ENCODE measurements at places on chromosomes 2 and 18.
A peak's percentile ranks its signal among the peaks of the same experiment; 100 is the strongest.

- no peak for DNase-seq
These were observed 509.2 kb upstream of the ZEB2 start for GRCh38 chr2:145029081-145029480.

DNA sequence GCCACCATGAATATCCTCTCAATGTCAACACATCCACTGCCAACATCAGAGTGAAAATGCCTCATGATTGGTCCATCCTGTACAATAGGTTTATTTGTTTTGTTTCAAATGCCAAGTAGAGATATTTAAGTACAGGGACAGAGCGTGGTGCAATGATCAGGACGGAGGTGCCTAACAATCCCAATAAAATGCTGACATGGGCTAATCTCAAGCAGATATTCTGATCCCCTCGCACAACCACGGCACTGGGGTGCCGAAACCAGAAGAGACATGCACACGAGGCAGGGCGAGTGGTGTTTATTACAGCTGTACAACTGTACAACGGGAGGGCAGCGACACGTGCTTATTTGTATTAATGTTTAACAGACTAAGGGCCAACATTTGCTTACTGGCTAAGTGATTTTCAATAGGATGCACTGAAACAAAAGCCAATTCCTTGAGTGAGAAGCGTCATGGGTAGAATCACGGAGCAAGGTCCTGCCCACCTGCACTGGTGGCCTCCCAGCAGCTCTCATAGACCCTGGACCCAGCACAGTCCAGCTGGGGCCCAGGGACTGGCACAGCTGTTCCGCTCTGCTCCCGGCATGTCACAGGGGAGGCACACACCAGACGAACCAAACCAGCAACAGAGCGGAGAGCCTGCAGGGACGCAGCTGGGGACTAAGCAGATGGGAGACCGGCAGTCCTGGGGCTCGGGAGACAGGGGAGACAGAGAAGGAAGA lies 101.4 kb downstream of the HDAC4 start:
- DNase-seq, result no peak

DNA sequence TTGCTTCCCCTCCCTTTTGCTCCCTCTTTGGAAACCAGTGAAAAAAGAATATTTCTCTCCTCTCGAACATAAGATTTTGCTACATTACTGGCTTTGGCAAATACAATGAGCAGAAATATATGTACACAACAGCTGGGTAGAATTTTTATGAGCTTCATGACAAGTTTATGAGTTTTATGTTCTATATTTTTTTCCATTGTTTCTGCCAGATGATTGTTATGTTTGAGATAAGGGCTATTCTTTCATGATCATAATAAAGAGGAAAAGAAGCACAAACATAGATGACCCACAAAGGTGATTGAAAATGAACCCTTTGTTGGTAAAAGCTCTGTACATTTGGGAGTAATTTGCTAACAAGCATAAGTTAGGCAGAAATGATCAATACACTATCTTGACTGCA lies 14.8 kb upstream of the TFPI start:
- DNase-seq, result no peak

DNA sequence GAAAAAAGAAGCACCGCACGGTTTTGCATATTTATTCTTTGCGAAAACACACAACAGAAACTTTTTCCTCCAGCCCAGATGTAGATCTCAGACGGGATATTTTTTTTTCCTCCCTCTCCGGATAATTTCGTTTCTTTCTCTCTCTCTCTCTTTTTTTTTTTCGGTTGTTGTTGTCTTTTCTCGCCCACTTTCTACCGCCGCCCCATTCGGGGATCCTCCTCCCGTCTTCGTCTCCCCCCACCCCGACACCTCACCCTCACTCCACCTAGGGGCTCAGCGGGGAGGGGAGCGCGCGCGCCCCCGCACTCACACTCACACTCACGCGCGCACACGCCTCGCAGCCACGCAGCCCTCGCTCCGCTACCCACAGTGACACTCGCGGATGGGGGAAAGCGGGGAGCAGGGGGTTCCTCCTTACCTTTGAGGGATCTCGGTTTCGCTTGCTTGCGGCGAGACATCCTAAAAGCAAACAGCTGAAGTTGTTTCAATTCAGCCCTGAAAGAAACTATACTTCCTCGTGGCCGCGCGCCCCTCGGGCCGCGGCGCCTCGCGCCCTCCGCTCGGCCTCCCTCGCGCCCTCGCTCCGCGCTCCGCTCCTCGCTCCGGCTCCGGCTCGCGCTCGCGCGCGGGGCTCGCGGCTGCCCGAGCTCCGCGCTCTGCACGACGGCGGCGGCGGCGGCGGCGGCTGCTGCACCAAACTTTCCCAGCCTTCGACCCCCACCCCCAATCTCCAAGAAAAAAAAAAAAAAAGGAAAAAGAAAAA lies 1.3 kb downstream of the ZNF521 start:
- peak; percentile 36 for DNase-seq

DNA sequence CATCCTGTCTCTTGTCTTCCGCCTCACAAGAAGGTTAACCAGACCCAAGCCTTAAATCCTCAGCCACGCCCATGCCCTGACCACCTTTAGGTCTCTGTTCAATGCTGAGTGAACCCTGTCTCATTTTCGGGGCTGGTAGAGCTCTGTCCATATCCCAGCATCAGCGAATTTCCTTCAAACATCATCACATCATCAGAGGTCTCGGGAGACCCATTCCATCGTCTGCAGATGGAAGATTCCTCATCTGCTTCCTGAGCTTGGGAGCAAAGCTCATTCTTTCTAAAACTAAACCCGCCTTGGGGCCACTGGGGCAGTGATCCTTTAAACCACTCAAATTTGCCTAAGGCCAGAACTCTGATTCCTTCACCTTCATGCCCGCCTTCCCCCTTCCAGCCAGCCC lies 173.7 kb downstream of the TTC32 start:
- no peak for DNase-seq

- peak; percentile 74 for DNase-seq
These were observed 25.4 kb downstream of the PDCL3 start for GRCh38 chr2:100588071-100588786.

DNA sequence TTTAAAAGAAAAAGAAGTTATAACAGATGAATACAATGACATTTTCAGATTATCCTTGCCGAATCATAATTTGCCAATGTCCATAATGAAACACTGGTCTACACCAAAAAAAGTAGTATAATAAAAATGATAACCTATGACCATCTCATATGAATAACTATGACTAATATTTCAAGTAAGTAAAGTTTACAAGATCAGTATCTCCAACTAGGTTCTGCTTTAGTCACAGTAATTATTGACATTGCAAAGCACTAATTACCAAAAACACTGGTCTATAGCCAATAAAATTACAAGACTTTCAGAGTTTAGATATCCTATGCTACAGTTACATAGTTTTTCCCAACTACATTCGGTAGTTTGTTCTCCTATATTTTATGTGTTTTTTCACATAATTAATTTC lies 136.7 kb downstream of the MEMO1 start:
- no peak for DNase-seq

GRCh38 chr2:216497382-216498069 lies 1.1 kb upstream of the RPL37A start:
- peak; percentile 30 for DNase-seq

GRCh38 chr2:73103018-73103542 lies 9.7 kb downstream of the RAB11FIP5 start:
- no peak for DNase-seq

- DNase-seq, result no peak
These were observed 8.6 kb downstream of the SH3BP4 start for GRCh38 chr2:234960175-234961088.

DNA sequence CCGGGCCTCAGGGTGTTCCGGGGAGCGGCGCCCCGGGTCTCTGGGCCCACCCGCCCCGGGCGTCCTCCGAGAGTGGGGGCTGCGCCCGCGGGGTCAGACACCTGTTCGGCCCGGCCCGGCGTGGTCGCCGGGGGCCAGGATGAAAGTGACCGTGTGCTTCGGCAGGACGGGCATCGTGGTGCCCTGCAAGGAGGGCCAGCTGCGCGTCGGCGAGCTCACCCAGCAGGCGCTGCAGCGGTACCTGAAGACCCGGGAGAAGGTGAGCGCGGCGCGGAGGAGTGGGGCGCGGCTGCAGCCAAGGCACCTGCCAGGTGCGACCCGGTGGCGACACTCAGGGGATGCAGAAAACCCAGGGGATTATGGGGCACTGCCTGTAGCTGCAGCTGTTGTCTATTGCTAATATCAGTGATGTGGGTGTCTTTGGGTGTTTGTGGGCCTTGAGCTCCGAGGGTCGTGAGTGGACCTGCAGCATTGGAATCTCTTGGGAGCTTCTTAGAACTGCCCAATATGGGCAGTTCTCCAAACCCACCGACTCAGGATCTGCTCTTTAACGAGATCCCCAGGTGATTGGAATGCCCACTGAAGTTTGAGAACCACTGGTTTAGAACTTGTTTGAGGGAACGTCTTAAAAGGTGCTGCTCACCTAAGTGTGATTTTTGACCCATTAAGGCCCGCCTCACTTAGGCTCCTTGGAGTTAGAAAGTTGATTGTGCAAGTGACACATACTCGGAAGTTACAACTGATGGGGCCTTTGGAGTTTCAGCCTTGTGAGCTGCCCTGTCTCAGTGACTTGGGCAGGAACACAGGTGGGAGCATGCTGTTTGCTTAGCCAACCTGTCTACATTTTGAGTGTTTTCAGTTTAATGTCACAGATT lies 823 bp downstream of the PARD3B start:
- no peak for DNase-seq

DNA sequence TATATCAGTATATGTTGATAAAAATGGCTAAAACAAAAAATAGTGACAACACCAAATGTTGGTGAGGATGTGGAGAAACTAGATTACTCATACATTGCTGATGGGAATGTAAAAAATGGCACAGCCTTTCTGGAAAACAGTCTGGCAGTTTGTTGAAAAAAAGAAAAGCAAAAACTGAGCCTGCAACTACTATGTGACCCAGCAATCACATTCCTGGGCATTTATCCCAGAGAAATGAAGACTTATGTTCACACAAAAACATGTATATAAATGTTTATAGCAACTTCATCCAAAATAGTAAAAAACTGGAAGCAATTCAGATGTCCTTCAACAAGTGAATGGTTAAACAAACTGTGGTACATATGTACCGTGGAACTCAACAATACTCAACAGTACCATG lies 7.5 kb upstream of the KDSR start:
- DNase-seq, result no peak

GRCh38 chr2:196233021-196233804 lies 61.8 kb upstream of the STK17B start:
- DNase-seq, result no peak

DNA sequence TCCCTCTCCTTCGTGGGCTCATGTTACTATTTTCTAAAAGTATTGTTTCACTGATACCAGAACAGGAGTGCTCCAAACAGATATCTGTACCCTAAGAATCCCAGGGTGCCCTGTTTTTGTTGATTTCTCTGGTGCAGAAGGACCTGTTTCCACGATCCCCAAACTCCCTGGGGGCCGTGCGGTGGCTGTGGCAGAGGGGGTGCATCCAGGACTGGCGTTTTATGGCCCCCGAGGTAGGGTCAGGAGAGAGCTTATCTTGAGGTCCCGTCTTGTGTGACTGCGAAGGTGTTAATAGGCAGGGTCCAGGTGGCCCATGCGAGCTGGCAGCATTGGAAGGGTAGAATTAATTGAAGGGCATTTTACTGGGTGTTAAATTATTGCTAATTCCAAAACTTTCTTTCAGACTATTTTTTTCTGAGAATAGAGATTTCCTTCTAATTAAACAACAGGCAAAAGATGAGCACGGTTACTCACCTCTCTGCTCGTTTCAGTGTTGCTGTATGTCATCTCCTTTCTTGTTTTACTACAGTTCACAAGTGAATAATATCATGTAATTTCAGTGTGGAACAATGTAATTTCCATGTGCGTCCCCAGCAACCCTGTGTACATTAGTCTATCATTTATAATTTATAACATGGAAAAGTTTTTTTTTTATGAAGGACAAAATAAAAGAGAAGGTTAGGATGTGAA lies 8.2 kb downstream of the TWIST2 start:
- DNase-seq, result no peak

GRCh38 chr2:192669505-192670091 lies 474.9 kb upstream of the TMEFF2 start:
- DNase-seq, result no peak

- peak; percentile 61 for DNase-seq
These were observed 25.0 kb downstream of the SPEG start for GRCh38 chr2:219459460-219460311.

DNA sequence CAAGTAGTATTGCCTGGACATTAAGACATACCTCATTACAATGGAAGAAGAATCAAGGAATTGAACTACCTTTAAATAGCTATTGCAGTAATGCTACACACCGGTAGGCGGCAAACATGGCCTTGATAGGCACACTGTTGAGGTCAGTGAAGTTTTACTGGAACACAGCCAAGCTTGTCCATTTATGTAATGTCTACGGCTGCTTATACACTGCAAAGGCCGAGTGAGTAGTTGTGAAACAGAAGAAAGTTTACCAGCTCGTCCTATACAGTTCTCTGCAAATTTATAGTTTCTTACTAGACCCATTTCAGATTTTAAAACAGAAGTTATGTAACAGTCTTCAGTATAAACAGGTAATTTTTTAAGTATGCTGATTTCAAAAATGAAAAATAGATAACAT lies 38.8 kb downstream of the PPP4R1 start:
- DNase-seq, result peak; percentile 91

- DNase-seq, result no peak
These were observed 12.7 kb upstream of the CDH19 start for GRCh38 chr18:66616523-66616983.

DNA sequence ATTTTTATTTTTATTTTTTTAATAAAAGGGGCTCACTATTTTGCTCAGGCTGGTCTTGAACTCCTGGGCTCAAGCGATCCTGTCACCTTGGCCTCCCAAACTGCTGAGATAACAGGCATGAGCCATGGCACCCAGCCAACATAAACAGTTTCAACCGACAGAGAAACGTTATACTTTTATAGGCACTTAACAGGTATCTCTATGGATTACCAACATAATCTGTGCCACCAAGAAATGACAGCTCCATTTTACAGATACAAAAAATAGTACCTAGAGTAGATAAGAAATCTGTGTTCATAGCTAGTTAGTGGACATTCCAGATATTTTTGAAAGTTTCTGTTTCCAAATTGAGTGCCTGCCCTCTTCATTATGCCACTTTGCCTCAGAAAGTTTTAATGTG lies 1316.7 kb downstream of the LRP1B start:
- no peak for DNase-seq

GRCh38 chr18:71485611-71486010 lies 1058.5 kb downstream of the CBLN2 start:
- no peak for DNase-seq

DNA sequence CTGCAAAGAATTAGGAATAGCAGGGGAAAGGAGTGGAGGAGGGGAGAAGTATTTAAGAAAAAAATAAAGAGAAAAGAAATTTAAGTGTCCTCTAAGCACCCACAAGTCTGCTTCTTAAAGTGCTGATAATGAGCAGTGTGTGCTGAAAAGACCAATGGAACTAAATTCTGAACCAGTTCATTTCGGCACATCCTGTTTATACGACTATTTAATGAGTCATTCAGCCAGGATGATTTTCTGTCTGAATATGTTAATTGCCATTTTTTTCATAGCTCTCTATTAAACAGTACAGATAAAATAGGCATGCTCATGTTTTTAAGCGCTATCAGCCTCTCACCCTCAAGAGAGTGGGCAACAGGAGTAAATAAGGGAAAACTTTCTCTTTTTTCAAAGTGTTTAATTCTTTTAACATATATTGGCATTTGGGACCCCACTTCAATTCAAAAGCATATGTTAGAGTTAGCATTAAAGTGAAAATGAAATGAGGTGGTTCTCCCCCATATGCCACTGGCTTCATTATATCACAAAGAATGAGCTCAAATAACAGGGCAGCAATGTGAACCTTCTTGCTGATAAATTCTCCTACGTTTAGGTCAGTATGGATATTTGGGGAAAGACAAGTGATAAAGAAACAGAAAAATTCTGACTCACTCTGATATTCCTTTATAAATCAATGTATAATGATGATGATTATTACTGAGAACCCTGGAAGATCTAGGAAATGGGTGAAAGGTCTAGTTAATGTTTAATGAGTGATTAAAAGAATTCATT lies 87.5 kb downstream of the TCF4 start:
- DNase-seq, result no peak

Data from suppressor macrophage treated with lipopolysaccharide for 4 hours (primary cell).